ENCODE measurements at places on chromosomes 1 and 21. TPM values are rescaled to one million over a fixed set of nuclear protein-coding genes. Genes with fewer than 3 reads are reported as not detected.

- H3K4me1 ChIP-seq = no peaks in the 10 kb centered on the region
- peak; percentile 44 for DNase-seq
- H3K27me3 ChIP-seq = no peaks in the 10 kb centered on the region
- H3K36me3 ChIP-seq = no peaks in the 10 kb centered on the region
- no peak overlapping the region for H3K27ac ChIP-seq
- no peak overlapping the region for H3K4me3 ChIP-seq
Observed at GRCh38 chr1:6103111-6103853, 57.6 kb downstream of the KCNAB2 start.

PTPRC gene
- 311 TPM for total RNA-seq

DNA sequence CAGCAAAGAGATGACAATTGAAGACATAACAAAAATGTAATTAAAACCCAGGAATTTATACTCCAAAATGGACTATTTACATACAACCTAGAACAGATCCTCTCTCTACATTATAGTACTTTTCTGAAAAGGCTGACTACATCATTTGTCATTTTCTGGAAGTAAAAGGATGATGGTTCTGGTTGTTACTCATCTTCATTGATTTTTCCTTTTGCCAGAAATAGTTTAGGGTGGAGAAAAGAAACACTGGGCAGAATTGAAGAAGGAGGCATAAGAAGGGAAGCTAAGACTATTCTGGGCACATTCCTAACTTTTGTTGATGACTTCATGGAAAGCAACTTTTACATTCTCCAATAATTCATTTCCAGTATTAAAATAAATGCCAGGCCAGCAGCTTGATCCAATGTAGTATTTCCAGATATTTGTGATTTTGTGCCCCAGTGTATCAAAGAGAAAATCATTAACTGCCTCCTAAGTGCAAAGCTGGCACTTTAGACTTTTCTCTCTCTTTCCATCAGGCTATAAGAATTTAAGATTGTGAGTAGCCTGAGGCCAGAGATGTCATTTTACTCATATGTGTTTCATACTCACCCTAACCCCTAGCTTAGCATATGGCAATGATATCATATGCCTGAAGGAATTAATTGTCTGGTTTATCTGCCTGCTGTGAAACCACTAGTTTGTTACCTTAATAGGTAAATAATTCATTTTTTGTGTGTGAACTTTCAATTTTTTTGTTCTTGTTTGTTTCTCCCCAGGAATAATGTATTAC is 369.5 kb upstream of the LYPLAL1 start:
- no peak overlapping the region for H3K27ac ChIP-seq
- no peaks in the 10 kb centered on the region for H3K4me1 ChIP-seq
- H3K36me3 ChIP-seq = no peaks in the 10 kb centered on the region

CR1 gene
- 3.7 TPM for total RNA-seq

DNALI1 gene
- not detected for total RNA-seq

- H3K27me3 ChIP-seq = no peaks in the 10 kb centered on the region
- DNase-seq = no peak
- no peak overlapping the region for H3K4me3 ChIP-seq
- H3K27ac ChIP-seq = no peak overlapping the region
- no peaks in the 10 kb centered on the region for H3K36me3 ChIP-seq
Observed at GRCh38 chr1:172918478-172918877, 132.3 kb downstream of the TNFSF18 start.

GRCh38 chr1:119929643-119930315 is 33.5 kb upstream of the ADAM30 start:
- peaks cover 52% of the 10 kb centered on the region for H3K36me3 ChIP-seq
- H3K27me3 ChIP-seq = no peaks in the 10 kb centered on the region
- no peaks in the 10 kb centered on the region for H3K4me1 ChIP-seq
- no peak overlapping the region for H3K4me3 ChIP-seq
- no peak for DNase-seq

DNA sequence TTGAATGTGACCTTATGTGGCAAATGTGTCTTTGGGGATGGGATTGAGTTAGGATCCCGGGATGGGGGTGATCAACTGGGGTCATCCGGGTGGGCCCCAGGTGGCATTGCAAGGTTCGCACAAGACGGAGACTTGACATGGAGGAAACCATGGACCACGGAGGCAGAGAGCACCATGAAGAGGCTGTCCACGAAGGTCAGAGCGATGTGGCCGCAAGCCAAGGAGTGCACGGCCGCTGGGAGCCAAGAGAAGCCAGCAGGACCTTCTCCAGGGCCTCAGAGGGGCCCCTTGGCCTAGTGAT is 22.3 kb upstream of the COL18A1 start:
- no peaks in the 10 kb centered on the region for H3K36me3 ChIP-seq
- H3K4me1 ChIP-seq = no peaks in the 10 kb centered on the region
- no peak overlapping the region for H3K27ac ChIP-seq
- no peak overlapping the region for H3K4me3 ChIP-seq
- DNase-seq = no peak

GRCh38 chr1:23291706-23292105 is 52.4 kb downstream of the HNRNPR start:
- no peaks in the 10 kb centered on the region for H3K4me1 ChIP-seq
- no peak overlapping the region for H3K4me3 ChIP-seq
- no peak for DNase-seq

DNA sequence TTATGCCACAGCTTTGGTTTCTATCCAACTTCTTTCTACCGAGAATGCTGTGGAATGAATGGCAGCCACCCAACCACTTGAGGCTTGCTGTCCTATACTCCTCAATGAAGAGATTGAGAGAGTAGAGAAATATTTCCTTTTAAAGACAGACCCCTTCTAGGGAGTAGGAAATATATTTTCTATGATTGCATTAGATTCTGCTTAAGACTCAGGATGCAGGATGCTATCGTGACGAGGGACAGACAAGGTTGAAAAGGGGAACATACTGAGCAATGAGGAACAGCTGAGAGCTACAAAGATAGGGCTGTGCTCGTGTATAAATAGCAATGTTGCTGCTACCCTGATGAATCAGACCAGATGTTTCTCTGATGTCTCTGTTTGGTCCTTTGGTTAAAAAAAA is 7.1 kb upstream of the RASAL2 start:
- no peak overlapping the region for H3K4me3 ChIP-seq
- no peaks in the 10 kb centered on the region for H3K27me3 ChIP-seq
- H3K36me3 ChIP-seq = no peaks in the 10 kb centered on the region
- H3K4me1 ChIP-seq = no peaks in the 10 kb centered on the region
- no peak overlapping the region for H3K27ac ChIP-seq

HCN3 gene
- total RNA-seq = 3.2 TPM

GRCh38 chr1:53138991-53139884 is 3.2 kb downstream of the SLC1A7 start:
- no peaks in the 10 kb centered on the region for H3K4me1 ChIP-seq
- DNase-seq = no peak
- no peaks in the 10 kb centered on the region for H3K27me3 ChIP-seq
- no peak overlapping the region for H3K4me3 ChIP-seq

DNA sequence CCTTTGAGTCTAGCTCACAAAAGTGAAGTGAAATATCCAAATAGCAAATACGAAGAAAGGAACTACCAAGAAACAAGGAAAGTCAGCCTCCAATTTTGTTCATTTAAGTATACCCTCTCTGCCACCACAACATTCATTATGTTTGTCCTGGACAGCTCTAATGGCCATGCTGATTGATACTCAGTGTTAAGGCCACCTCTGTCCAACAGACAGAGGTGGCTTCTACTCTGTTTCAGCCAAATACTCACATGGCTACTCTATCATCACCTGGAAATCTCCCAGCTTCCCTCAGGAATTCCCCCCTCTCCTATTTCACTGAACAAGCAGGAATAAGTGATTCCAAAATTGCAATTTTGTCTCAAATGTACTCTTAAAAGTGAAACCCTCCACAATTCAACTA is 10.7 kb downstream of the APP start:
- H3K27ac ChIP-seq = no peak overlapping the region
- H3K4me3 ChIP-seq = no peak overlapping the region
- no peak for DNase-seq
- H3K27me3 ChIP-seq = no peaks in the 10 kb centered on the region

DNA sequence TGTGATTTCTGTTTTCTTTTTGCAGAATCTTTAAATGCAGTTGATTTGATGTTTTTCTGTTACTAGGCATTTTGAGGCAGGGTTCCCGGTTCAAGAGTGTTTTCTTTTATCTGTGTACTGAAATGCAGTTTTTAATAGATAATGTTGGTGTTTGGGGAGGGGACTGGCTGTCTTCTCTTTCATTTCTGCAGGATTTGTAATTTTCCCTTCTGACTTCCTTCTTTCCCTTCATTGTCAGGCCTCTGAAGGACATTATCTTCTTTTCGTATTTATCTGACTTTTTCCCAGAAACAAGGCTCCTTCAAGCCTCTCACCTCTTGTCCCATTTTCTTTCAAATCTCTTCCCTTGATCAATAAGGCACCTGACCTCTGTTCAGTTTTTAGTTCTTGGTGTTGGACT is 1.5 kb upstream of the GALNT2 start:
- no peaks in the 10 kb centered on the region for H3K36me3 ChIP-seq
- peaks cover 6% of the 10 kb centered on the region for H3K4me1 ChIP-seq
- H3K27me3 ChIP-seq = no peaks in the 10 kb centered on the region

DNA sequence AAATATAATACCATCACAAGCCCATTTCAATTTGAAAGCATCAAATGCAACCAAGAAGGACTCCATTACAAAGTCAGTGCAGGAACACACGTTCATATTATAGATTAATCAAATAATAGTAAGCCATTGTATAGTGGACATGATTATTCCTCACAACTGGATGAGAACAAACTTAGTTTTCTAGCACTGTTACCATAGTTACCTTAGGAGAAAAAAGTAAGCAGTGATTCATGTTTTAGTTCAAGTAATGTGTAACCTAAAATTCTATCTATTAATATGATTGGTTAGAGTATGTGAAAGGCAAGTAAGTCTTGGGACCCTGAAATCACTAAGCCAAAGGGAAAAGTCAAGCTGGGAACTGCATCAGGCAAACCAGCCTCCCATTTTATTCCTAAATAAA is 15.2 kb downstream of the SSX2IP start:
- H3K36me3 ChIP-seq = no peaks in the 10 kb centered on the region
- no peaks in the 10 kb centered on the region for H3K4me1 ChIP-seq
- H3K4me3 ChIP-seq = no peak overlapping the region
- no peaks in the 10 kb centered on the region for H3K27me3 ChIP-seq

TRIM46 gene
- total RNA-seq = 6.4 TPM

DNA sequence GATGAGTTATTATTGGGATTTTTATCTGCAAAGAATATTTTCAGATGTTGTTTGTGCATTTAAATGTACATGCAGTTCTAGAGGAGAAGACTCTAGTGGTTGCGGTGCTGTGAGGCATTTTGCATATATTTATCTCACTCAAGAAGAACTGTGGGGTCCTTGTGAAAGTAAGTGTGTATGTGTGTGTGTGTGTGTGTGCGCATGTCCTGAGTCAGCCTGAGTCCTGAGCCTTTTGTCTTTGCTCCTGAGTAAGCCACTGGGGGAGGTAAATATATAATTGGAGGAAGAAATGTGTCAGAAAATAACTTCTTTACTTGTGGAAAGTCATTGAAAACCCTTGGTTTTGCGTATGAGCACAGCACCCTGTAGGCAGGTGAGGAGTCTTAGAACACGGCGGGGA is 55.6 kb upstream of the CD34 start:
- H3K36me3 ChIP-seq = no peaks in the 10 kb centered on the region
- no peak overlapping the region for H3K4me3 ChIP-seq
- H3K27ac ChIP-seq = no peak overlapping the region
- no peaks in the 10 kb centered on the region for H3K27me3 ChIP-seq
- DNase-seq = no peak
- peaks cover 5% of the 10 kb centered on the region for H3K4me1 ChIP-seq

DNA sequence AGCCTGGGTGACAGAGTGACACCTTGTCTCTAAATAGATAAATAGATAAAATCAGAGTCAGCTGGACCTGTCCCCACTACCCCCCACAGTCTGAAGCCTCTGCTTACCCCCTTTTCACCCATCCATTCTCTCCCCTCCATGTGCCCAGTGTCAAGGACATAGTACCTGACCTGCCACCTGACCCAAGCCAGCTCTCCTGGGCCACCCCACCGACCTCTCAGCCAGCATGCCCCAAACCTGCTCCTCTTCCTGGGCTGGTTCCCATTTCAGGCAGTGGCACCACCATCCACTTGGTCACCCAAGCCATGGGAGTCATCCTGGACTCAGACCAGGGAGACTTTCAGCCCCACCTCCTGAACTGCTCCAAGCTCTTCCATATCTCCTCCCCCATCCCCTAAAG is 28.2 kb downstream of the CITED4 start:
- H3K4me1 ChIP-seq = no peaks in the 10 kb centered on the region
- no peak overlapping the region for H3K4me3 ChIP-seq
- H3K36me3 ChIP-seq = no peaks in the 10 kb centered on the region
- H3K27ac ChIP-seq = no peak overlapping the region
- H3K27me3 ChIP-seq = no peaks in the 10 kb centered on the region

DNA sequence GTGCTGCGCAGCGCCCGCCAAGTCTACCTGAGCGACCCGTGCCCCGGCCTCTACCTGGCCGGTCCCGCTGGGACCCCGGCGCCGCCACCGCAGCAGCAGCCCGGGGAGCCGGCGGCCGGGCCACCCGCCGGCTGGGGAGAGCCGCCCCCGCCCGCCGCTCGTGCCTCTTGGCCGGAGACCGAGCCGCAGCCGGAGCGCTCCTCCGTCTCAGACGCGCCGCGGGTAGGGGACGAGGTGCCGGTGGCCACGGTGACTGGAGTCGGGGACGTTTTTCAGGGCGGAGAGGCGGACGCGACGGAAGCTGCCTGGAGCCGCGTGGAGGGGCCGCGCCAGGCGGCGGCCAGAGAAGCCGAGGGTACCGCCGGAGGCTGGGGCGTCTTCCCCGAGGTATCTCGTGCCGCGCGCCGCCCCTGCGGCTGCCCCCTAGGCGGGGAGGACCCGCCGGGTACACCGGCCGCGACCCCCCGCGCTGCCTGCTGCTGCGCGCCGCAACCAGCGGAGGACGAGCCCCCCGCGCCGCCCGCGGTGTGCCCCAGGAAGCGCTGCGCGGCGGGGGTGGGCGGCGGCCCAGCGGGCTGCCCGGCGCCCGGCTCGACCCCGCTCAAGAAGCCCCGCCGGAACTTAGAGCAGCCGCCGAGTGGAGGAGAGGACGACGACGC is 646 bp downstream of the IER5 start:
- H3K4me1 ChIP-seq = peaks cover 27% of the 10 kb centered on the region
- H3K27ac ChIP-seq = peak overlapping the region; percentile 99
- H3K36me3 ChIP-seq = no peaks in the 10 kb centered on the region
- peak; percentile 12 for DNase-seq
- H3K27me3 ChIP-seq = no peaks in the 10 kb centered on the region
- peak overlapping the region; percentile 88 for H3K4me3 ChIP-seq

DNA sequence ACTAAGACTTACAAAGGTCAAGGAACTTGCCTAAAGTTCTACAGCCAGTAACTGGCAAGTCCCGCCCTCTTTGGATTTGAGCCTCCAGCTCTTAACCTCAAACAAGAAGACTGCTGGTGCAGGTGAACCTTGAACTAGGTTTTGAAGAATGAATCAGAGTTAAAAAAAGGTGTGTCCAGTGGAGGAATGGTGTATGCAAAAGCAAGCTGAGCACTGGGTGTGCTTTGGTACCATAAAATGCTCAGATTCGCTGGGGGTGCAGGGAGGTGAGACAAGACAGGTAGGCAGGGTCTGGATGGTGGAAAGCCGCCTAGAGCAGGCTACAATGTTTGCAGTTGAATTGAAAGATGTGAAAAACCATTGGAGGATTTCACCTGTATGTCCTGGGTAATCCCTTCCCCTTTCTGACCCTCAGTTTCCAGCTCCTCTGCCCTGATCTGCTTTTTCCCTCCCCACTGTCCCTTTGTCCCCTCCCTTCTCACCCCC is 39.8 kb downstream of the FOXD2 start:
- DNase-seq = no peak
- H3K4me3 ChIP-seq = no peak overlapping the region
- no peak overlapping the region for H3K27ac ChIP-seq
- H3K4me1 ChIP-seq = no peaks in the 10 kb centered on the region
- no peaks in the 10 kb centered on the region for H3K36me3 ChIP-seq

- no peak for DNase-seq
- no peak overlapping the region for H3K4me3 ChIP-seq
- H3K36me3 ChIP-seq = no peaks in the 10 kb centered on the region
- H3K4me1 ChIP-seq = no peaks in the 10 kb centered on the region
- no peaks in the 10 kb centered on the region for H3K27me3 ChIP-seq
- H3K27ac ChIP-seq = no peak overlapping the region
Observed at GRCh38 chr1:63230722-63231121, 91.6 kb upstream of the FOXD3 start.

CHIA gene
- total RNA-seq = not detected

All from CD8-positive, alpha-beta memory T cell (primary cell).